ENCODE measurements at places on chromosomes 6 and 20.

DNA sequence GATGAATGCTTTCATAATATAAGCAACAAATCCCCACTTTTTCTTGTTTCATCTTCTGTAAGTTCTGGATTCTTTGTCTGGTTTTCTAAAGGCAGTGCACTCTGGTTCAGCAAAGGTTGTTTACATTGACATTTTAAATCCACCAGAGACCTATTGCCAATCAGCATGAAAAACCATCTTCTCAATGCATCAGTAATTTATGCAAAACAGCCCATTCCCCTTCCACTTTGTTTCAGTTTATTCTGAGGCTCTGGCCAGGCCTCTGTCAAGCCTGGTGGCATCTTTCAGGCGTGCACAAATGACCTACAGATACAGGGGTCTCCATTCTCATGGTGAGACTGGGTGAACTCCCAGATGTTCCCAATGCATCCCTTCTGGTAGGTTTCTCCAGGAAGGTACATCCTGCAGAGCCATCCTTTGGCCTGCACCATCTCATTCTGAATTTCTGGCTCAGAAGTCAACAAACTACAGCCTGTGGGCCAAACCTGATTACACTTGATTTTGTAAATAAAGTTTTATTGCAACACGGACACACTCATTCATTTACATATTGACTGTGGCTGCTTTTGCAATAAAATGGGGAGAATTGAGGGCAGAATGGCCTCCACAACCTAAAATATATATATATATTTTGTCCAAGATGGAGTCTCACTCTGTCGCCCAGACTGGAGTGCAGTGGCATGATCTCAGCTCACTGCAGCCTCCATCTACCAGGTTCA lies 405.4 kb downstream of the PREX1 start:
- no peak for DNase-seq

DNA sequence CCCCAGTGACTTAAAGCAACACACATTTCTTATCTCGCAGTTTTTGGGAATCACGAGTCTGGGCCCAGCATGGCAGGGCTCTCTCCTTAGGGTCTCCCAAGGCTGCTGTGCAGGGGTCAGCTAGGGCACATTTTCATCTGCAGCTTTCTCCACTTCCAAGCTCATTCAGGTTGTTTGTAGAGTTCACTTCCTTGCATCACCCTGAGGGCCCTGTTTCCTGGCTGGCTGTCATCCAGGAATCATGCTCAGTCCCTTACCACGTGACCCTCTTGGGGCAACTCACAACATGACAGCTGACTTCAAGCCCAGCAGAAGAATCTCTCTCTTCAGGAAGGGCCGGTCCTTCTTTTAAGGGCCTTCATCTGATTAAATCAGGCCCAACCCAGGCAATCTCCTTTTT lies 21.3 kb downstream of the SNAP25 start:
- DNase-seq, result peak; percentile 58

- no peak for DNase-seq
Measured at GRCh38 chr6:114007516-114007915, 36.6 kb upstream of the HDAC2 start.

- DNase-seq, result no peak
Measured at GRCh38 chr6:5109436-5109835, 24.3 kb downstream of the PPP1R3G start.

- DNase-seq, result no peak
Measured at GRCh38 chr20:60271597-60271996, 313.4 kb downstream of the CDH26 start.

DNA sequence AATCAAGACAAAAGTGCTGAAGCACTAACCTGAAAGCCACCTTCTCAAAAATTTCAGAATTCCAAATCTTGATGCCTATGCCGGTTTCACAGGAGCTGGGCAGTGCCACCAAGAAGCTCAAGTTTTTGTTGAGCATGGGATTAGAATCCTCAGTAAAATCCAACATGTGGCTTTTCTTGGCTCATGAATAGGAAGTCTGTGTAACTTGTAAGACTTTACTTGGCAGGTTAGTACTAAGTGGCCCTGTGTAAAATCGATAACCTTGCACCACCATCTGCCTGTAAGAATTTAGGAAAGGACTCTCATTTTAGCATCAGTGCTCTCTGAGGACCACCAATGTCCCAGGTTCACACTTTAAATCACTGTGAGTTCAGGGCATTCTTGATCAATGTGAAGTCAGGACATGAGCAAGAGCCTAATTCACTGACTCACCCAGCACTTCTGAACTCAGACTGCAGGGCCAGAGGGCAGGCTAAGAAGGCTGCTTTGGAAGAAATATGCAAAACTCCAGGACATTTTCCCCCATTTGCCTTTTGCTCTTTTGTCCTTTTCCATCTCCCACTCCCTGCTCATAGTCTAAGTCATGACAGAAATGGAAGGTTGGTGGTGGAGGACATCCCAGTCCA lies 113.2 kb downstream of the EDN1 start:
- DNase-seq, result no peak

GRCh38 chr6:32933661-32934085 lies 7.2 kb downstream of the HLA-DMB start:
- DNase-seq, result peak; percentile 65

DNA sequence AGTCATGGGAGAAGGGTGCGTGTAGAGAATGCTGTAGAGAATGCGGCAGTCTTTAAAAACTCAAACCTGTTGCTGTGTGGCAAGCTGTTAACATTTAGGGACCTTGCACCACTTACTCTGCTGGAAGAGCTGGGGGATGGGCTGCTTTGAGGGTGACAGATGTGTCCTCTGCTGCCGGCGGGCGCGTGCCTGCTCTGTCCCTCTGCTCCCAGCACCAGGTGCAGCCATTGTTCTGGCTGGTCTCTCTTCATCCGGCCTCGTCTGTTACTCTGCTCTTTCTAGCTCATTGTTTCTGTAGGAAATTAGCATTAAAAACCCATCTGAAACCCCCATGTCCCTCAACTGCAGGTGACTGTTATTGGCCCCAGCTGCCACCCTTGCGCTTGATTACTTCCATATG lies 78.5 kb downstream of the CBFA2T2 start:
- no peak for DNase-seq

GRCh38 chr20:20887593-20888265 lies 175.3 kb upstream of the RALGAPA2 start:
- no peak for DNase-seq

DNA sequence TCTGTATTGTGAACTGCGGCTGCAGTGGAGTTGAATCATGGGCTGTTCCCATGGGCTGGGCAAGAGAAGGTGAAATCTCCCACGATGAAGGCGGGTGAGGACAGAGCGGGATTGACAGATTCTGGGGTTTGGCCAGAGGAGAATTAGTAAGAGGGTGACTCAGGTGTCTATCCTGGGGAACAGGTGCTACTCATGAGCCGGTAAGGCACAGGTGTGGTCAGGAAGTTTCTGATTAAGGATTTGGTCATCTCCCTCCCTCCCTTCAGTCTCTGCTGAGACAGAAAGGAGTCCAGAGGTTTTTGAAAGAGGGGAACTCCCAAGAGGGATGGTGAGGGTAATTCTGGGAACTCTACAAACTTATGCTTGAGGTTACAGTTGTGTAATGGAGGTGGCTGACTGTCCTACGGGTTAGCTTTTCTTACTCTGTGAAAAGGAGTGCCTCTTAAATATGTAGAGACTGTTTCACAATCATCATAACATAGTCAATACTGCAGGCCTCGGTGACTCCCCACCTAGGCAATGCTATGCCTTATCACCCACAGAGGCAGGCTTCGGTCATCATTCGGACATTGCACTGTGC lies 31.5 kb downstream of the SERPINB1 start:
- DNase-seq, result peak; percentile 35

DNA sequence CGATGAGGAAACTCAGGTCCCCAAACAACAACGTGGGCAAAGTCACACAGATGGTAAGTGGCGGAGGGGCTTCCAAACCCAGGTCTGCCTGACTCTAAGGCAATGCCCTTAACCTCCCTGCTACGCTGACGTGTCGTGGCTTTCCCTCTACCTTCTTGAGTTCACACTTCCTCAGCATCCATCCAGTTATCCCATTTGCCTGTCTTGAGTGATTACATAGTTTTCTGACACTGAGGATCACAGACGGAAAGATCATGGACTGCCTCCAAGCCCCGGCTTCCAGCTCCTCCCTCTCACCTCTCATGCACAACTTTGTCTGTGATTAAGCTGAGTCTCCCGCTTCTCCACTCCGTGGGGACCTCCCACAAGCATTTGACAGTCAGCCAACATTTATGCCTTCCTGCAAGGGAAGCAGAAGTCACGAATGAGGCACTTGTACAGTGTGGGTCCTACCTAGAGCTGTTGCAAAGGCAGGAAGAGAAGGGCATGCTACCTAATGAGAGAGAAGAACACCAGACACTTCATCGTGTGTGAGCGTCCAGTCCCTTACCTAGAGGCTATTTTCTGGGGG lies 33.8 kb downstream of the TBC1D7 start:
- DNase-seq, result no peak

DNA sequence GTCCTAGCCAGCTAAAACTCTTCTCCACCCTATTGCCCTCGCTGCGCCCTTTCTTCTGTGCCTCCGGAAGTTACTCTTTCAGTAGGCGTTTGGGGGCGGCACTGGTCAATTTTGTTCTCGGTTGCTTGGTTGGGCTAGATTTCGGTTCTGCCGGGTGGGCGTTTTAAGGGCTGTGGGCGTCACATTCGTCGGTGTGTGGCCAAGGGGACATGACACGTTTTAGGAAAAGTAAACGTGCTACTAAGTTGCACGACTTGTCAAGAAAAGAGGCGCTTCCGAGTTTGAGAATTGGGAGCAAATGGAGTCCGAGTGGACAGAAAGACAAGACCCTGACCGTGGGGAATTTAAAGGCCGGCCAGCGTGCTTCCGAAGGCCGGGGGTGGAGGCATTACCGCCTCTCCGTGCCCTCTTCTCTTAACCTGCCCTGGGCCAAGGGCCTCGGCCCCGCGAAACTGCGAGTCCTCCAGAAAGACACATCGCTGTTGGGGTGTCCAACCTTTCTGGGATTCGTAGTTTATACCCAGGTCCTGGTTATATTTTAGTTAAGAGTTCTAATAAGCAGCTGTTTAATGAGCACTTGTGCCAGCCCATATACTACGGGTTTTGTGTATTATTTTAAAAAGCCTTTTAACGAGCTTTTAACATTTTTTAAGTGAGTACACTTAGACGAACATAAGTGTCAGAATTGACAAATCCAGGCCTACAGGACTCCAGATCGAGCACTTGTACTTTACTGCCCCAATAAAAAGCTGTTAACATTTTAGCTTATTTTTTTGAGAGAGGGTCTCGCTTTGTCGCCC lies 664 bp upstream of the BAG6 start:
- peak; percentile 93 for DNase-seq

DNA sequence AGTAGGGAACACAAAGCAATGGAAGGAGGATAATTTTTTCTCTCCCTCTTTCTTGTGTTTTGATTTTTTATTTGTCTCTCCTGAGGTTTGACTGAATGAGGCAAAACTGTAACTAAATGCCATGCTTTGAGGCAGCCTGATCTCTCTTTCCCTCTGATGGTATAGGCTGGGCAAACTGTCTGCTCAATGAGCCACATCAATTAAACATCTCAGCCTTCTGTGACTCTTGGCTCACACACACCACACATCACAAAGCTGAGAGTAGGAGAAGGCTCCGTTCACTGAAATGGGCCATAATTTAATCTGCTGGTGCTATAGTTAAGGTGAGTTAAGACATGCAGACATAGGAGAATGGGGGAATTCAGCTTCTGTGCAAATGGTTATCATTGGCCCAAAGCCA lies 28.1 kb upstream of the SCGN start:
- no peak for DNase-seq

DNA sequence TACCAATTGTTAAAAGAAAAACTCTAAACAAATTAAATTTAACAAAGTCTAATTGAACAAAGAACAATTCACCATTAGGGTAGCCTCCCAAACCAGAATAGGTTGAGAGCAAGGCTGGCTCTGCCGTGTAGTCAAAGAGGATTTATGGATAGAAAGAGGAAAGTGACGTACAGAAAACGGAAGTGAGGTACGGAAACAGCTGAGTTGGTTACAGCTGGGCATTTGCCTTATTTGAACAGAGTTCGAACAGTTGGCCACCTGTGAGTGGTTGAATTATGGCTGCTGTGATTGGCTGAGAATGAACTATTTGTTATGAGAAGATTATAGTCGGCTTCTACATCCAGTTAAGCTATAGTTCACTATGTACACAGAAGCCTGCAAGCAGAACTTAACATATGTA lies 18.5 kb upstream of the ISM1 start:
- no peak for DNase-seq

DNA sequence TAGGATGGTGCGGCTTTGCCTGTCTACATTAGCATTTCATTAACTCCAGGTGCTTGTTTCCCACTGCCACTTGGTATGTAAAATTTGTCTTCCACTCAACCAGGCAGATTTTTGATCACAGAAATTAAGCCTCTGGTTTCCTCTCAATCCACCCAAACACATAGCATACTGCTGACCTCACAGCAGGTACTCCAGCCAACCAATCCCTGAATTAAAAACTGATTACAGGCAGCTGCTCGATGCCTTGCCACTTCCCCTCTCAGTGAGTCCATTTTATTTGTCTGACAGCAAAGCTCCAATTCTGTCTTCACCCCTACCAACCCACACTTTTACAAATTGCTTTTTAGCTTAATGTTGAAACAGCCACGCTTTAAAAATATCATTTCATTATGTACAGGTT lies 95.2 kb downstream of the PLCB1 start:
- DNase-seq, result no peak

- peak; percentile 75 for DNase-seq
Measured at GRCh38 chr20:53643031-53643832, 49.6 kb upstream of the ZNF217 start.

GRCh38 chr6:31446481-31446880 lies 43.1 kb downstream of the MICA start:
- no peak for DNase-seq

GRCh38 chr20:58179432-58180099 lies 48.9 kb downstream of the ANKRD60 start:
- peak; percentile 65 for DNase-seq

GRCh38 chr6:52512199-52512598 lies 64.7 kb downstream of the TRAM2 start:
- DNase-seq, result no peak

DNA sequence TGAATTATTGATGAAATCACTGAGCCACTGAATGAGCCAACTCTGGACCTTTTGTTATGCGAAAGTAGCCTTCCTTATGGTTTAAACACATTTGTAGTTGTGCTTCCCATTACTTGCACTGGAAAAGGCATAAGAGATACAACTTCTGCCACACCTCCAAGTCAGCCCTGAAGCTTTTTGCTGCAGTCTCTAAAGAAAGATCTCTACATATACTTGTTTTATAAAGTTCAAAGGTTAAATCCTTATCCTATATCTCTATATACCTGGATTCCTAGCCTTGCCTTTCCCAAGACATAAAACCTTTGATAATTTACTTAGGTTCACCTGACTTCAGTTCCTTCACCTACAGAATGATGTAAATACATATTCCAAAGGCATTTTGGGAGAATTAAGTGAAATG lies 132.0 kb downstream of the PTPRK start:
- no peak for DNase-seq

- no peak for DNase-seq
Measured at GRCh38 chr6:129454488-129454887, 255.5 kb downstream of the ARHGAP18 start.
